Activated CD8-positive, alpha-beta T cell treated with anti-CD3 and anti-CD28 coated beads, Interleukin-2, amount 10 ng/mL, durations not matched to agents 7 days and 5 days (primary cell): ENCODE measurements at places on chromosomes 12 and 14.

DNA sequence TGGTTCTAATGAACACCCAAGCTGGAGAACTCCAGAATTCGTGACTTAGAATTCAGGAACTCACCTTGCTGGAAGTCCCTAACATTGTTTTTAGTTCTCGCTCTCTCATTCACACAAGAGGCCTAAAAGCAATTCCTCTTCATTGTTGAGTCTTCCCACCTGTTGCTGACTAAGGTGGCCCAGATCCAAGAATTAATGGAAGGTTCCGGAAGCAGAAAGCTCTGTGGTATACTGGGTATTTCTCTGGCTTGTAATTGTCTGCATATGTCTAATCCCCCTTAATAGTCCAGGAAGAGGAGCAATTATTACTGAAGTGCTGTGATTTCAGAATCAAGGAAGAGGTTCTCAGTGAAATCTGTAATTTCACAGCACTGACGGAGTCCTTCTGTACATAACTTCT is 31.4 kb downstream of the TMEM233 start:
- no peak for DNase-seq

GRCh38 chr12:133130808-133131128 is 341 bp downstream of the ZNF10 start:
- peak; percentile 60 for DNase-seq

- DNase-seq: peak; percentile 49
These were observed 57.3 kb downstream of the DAD1 start for GRCh38 chr14:22531451-22532344.

- DNase-seq: no peak
These were observed 8.8 kb downstream of the ATP5MC2 start for GRCh38 chr12:53667080-53667479.

- no peak for DNase-seq
These were observed 94.5 kb upstream of the PARP11 start for GRCh38 chr12:3967556-3968160.

DNA sequence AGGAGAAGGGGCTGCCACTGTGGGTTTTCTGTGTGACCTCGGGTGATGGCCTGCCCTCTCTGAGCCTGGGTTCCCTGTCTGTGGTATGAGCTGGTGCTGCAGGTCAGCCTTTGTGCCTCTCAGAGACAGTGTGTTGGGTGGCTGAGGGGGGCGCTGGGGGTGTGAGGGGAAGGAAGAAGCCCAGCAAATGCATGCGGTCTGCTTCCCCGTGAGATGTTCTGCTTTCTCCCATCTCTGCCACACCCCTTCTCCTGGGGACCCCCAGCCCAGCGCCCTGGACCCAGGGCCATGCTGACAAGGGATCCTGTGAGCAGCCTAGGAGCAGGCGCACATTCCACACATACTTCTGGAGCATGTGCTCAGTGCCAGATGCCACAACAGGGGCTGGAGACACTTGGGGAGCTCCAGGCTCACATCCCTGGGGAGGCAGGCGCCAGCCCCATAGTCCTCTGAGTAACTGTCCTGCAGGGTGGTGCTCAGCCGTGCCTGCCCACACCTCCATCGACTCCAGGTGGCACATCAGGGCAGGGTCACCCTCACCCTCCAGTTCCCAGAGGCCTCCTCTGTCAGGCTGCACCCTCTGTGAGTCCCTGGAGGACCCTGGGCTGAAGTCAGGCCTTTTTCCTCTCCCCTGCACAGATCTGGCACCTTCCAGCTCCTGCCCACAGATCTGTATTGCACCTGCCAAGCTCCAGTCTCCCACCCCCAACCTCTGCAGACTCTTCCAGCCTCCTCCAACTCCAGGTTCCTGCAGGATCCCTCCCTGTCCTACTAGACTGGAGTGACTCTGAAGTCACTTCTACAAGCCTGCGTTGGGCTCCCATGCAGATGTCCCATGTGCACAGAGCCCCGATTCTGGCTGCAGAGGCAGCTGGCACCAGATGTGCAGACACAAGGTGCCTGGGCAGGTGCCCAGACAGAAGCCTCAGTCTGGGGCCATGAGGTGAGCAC is 205.6 kb downstream of the KIF26A start:
- no peak for DNase-seq

DNA sequence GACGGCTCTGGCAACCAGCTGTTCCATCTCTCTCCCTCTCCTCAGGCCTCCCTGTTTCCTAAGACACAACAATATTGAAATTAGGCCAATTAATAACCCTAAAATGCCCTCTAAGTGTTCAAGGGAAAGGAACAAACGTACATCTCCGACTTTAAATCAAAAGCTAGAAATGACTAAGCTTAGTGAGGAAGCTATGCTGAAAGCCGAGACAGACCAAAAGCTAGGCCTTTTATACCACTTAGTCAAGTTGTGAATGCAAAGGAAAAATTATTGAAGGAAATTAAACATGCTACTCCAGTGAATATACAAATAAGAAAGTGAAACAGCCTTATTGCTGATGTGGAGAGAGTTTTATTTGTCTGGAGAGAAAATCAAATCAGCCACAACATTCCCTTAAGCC is 61.8 kb upstream of the CATSPERB start:
- DNase-seq: no peak

DNA sequence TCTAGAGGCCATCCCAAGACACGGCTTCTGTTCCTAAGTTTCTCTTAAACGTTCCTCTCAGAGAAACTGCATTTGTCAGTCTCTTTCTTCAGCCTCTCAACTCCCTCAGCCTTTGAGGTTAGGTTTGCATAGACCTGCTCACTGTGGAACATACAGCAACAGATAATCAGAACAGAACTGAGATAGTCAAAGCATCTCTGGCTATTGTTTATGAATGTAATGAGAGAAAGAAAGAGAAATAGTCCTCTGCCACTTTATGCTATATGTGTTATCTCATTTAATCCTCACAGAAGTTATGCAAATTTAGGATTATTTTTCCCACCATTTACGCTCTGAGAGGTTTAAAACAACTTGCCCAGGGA is 190.6 kb downstream of the PHLDA1 start:
- DNase-seq: no peak

GRCh38 chr12:102753802-102754201 is 163.2 kb downstream of the PAH start:
- DNase-seq: no peak

DNA sequence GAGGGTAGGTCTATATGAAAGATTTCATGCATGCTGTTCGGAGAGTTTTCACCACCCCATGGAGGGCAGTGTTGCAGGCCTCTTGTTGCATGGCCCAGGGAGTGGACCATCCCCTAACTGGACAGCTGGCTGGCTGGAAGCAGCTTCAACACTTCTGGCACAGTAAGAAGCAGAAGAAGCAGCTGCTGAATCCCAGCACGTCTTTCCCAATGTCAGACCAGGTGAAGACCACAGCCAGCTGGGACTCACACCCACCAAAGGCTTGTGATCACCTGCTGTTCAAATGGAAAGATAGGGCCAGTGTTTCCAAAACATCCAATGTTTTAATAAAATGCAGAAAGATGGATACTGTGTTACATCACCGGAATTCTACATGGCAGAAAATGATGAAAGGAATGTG is 1423.6 kb downstream of the AACS start:
- no peak for DNase-seq

- DNase-seq: no peak
These were observed 162.5 kb downstream of the SLC38A4 start for GRCh38 chr12:46663318-46663717.

DNA sequence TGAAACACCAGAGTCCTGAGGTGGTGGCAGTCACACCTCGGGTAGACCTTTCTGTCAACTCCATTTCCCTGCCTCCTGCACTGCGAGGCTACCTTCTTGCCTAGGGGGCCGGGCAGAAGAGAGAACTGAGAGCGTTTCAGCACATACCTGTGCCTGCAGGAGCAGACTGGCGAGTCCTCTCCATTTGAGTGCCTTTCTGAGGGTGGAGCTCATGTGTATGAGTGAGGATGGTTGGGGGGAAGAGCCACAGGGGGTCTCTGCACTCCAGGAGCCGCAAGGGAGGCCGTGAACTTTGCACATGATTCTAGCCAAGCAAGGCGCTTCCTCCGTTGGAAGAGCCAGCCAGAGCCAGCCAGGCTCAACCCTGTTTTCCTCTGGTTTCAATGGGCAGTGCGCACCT is 31.0 kb upstream of the CCND2 start:
- no peak for DNase-seq

DNA sequence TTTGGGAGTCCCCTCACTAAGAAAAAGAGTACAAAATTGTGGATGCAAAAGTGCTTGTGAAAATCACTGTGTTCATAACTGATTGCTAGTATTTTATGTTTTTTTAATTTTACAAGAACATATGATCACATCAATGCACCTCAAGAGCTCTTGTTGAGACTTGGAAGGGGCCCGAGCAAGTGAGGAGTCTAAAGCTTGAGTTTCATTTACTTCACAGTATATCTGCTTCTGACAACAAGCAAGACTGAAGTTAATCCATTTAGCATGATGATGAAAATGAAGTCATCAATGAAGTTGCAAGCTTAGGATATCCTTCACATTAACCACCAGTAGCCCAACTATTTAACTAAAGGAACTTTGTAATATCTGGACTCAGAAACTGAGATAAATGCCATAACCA is 182.5 kb upstream of the DIO2 start:
- no peak for DNase-seq

GRCh38 chr14:53035336-53036210 is 84.7 kb upstream of the FERMT2 start:
- no peak for DNase-seq

- no peak for DNase-seq
These were observed 40.3 kb upstream of the DCD start for GRCh38 chr12:54688309-54689033.

- peak; percentile 29 for DNase-seq
These were observed 2.0 kb downstream of the BHLHE41 start for GRCh38 chr12:26122681-26123481.

GRCh38 chr12:107254258-107254856 is 161.0 kb upstream of the CRY1 start:
- DNase-seq: no peak

GRCh38 chr12:81150382-81150781 is 72.5 kb downstream of the ACSS3 start:
- DNase-seq: no peak

GRCh38 chr12:63897931-63898330 is 53.4 kb downstream of the SRGAP1 start:
- DNase-seq: no peak

DNA sequence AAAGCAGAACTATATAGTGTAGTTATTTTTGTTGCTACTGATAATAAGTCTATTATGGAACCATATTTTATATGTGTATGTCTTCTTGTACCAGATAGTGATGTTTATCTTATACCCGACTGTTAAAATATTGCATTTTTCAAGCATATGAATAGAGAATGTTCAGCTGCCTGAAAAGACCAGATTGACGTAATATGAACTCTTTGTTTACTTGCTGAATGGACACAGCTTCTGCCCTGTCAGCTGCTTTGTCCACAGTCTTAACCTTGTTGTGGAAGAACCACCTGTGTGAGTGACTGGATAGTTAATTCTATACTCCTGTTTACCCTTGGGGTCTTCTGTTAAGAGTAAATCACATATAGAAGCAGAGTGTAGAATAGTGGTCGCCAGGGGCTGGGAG is 109.3 kb downstream of the LGR5 start:
- no peak for DNase-seq

GRCh38 chr12:6868211-6869048 is 1.1 kb downstream of the TPI1 start:
- no peak for DNase-seq
